ENCODE measurements at places on chromosomes 5 and 9.

- no peak for DNase-seq
Observed at GRCh38 chr5:133035224-133035623, 8.9 kb upstream of the ZCCHC10 start.

GRCh38 chr9:5857928-5858327 lies 25.0 kb upstream of the ERMP1 start:
- DNase-seq, result no peak

GRCh38 chr5:95390812-95391492 lies at the start of gene FAM81B:
Gene FAM81B (plus strand): TSS chr5:95391366. CDS start chr5:95391390, 24 bp downstream.
- DNase-seq, result no peak

- no peak for DNase-seq
Observed at GRCh38 chr9:130287736-130288135, 22.2 kb downstream of the HMCN2 start.

DNA sequence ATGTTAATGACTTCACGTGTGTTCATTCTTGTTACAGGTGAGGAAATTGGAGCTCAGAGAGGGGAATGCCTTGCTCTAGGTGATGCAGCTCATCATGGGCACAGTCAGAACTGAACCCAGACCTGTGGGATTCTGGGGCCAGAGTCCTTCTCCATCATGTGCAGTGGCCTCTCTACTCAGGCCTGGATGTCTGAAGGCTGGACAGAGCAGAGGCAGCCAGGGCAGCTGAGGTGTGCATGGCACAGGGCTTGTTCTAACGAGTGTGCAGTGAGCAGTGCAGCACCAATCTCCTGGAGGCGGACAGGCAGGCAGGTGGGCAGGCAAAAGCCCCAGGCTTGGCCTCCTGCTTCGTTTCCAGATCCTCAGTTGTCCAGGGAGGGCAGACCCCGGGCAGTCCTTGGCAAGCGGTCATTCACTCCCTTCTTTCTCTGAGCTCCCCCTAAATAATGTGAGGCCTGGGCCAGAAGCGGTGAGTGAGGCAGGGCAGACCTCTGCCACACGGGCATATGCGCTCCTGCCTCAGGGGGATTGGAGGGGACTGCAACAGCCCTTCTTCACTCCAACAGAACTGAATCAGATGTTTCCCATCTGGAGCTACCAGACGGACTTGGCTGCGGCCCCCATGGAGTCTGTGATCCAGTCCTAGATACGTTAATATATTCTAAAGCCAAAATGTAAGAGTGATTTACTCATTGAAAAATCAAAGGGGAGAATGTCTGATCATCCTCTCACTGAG lies 68.7 kb upstream of the FSTL4 start:
- no peak for DNase-seq

GRCh38 chr9:114614373-114614772 lies 3.3 kb downstream of the TMEM268 start:
- DNase-seq, result no peak

GRCh38 chr9:35522187-35522586 lies 32.3 kb downstream of the RUSC2 start:
- no peak for DNase-seq

DNA sequence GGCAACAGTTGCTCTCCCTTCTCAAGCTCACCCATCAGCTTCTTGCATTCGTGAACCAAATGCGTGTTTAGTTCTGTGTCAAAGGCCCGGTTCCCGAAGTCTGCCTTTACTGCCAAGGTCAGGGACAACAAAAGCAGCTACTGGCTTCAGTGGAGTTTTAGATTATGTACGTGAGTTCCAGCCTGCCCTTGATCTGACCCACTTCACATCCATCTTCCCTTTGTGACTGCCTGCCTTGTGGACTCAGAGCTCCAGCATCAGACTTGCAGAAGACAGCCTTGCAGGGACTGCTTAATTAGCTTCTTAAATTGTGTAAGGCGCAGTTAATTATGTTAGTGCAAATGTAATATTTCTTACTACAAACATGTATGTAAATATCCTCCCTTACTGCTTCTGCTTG lies 774.7 kb upstream of the EDIL3 start:
- no peak for DNase-seq

DNA sequence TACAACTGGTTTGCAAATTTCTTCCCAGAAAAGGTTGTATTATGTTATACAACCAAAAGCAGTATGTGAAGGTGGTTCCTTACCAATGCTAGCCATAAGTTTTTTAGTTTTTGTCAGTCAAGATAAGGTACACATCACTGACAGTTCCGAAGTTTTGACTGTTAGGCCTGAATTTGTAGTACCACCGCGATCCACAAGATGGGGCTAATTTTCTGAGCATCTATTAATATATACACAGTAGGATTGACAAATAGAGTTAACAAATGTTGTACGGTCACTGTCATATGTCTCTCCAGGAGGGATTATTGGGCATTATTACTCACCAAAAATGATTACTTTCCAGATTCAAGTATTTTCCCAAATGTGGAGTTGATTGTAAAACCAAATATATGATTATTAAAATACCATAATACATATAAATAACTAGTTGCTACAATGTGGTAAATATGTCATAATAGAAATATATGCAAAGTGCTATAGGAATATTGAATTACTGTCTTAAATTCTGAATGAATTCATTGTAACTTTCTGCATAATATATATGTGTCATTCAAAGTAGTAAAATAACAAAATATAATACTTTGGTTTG lies 28.4 kb upstream of the LRRC19 start:
- DNase-seq, result no peak

GRCh38 chr5:165940541-165940940 lies 2350.9 kb upstream of the WWC1 start:
- DNase-seq, result no peak

DNA sequence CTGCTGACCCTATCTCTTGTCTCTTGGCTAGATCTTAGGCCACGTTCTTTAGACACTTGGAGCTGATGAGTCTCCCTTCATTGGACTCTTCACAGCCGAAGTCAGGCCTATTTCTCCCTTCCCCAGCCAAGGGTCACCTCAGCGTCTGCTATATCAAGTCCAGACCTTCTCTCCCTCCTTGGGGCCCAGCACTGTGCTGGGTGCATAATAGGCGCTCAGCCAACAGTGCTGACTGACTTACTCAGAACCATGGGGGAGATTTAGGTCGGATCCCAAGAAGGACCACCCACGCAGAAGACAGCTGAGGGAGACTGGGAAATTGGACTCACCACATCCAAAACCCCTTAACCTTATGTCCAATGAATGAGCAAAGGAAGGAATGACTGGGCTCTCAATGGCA lies 5.6 kb upstream of the AMBP start:
- DNase-seq, result no peak

- DNase-seq, result no peak
Observed at GRCh38 chr5:31382051-31382878, 149.6 kb downstream of the DROSHA start.

DNA sequence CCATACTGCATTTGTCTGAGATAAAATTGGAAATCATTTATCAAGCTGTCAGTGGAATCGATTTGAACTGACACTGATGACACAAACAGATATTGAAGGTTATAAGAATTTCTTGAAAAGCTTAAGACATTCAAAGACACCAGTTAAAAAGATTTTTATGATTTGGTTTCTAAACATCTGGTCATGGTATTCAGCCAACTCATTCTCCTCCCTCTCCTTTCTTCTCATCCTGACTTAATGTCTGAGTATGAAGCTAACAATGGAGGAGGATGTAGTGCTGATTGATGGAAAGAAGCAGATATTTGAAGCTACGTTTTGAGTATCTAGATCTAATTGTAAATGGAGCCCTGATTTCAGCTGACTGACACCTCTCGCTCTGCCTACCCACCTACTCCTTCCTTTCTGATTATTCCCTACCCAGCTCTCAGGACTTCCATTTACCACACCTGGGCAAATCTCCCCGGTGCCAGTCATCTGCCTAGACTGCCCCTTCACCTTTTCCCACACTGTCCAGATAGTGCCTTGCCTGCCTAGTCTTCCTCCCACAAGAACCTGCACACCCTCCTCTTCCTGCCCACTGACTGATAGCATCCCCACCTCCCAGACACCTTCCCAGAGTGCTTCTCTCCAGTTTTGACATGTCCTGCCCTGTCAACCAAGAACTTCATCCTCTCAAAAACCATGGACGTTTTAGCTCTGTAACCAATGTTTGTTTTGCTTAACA lies 20.7 kb upstream of the LIFR start:
- no peak for DNase-seq

- DNase-seq, result no peak
Observed at GRCh38 chr5:97508864-97509263, 325.8 kb upstream of the RIOK2 start.

GRCh38 chr5:56159521-56159947 lies 73.6 kb downstream of the ANKRD55 start:
- DNase-seq, result no peak

DNA sequence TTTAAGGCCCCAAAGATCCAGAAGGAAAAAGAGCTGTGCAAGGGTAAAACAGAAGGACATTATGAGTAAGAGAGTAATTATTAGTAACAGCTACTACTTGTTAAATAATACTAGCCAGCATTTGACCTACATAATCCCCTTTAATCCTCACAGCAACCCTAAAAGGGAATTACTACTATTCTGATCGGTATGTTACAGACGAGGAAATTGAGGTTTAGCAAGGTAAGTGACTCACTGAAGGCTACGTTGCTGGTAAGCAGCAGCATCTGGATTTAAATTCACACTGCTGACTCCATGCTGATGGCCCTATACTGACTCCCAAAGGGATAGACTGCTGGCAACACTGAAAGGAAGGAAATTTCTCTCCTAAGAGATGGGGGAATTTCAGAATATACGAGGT lies 3.7 kb upstream of the FSD1L start:
- no peak for DNase-seq

- DNase-seq, result no peak
Observed at GRCh38 chr5:32307769-32308194, 5.0 kb downstream of the MTMR12 start.

DNA sequence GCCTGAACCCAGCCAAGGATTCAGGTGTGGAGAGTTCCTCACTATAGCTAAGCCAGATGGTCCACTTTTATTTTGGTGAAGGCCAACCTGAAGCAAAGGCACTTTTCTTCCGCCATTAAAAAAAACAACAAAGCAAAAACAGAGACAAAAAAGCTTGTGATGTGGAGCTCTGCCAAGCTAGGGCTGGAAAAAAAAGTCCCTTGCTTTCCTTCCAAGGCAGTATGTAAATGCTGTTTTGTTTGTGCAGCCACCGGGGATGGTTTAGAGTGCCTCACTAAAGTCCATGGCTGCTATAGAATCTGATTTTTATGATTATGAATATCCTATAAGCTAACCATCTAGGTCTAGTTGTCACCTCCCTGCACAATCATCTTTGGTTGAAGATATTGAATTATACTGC lies 14.9 kb downstream of the MEGF10 start:
- DNase-seq, result no peak

- DNase-seq, result no peak
Observed at GRCh38 chr5:96627792-96628398, 34.3 kb upstream of the CAST start.

DNA sequence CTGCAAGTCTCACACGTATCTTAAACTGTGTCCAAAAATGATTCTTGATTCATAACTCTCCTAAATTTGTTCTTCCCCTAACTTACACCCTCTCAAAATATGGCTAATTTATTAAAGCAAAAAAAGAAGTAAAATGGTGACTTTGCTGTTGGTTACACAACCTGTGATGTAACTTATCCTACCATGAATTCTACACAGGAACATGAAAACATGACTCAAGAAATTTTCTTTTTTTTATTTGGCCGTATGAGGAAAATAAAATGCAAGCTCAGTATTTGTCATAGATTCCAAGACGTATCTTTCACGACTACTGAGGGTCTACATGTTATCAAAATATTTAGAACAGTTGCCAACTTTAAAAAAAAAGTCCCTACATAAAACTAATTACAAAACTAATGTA lies 9.2 kb downstream of the LIFR start:
- no peak for DNase-seq

DNA sequence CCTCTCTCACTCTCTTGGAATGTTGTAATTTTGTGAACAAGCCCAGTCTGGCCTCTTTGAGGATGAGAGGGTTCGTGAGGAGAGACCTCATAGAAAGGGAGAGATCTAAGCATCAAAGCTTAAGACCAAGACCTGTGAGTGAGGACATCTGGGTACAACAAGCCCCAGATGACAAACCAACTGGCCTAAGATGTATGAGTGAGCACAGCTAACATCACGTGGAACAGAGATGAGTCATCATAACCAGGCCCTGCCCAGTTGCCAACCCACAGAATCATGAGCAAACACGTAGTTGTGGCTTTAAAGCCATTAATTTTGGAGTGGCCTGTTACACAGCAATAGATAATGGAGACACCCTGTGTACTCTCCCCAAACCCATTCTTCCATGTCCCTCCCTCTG lies 439.1 kb upstream of the KIF2A start:
- no peak for DNase-seq

- DNase-seq, result no peak
Observed at GRCh38 chr5:84032324-84032723, 311.7 kb upstream of the HAPLN1 start.

GRCh38 chr9:95940265-95940664 lies 64.8 kb downstream of the ERCC6L2 start:
- no peak for DNase-seq
